ENCODE measurements at places on chromosomes 2 and 18.

- DNase-seq: no peak
These were observed 54.8 kb upstream of the DOCK10 start for GRCh38 chr2:225097035-225097434.

GRCh38 chr2:38528008-38528442 lies 74.7 kb downstream of the HNRNPLL start:
- no peak for DNase-seq

DNA sequence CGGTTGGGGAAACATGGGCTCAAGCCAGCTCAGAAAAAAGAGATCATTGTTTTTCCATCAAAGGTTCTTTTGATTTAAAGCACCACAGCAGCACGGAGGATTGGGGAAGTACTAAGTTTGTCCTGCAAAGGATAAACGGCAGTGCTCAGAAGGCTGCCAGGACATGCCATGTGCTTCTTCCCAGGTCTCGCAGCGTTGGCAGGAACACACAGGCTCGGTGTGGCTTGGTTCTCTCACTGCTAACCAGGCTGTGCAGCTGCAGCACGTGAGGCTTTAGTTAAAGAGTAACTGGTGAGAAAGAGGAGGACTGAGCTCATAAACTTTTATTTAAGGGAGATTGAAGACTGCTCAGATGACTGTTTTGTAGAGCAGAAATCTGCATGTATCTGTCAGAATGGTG lies 264.3 kb downstream of the TSN start:
- DNase-seq: no peak

DNA sequence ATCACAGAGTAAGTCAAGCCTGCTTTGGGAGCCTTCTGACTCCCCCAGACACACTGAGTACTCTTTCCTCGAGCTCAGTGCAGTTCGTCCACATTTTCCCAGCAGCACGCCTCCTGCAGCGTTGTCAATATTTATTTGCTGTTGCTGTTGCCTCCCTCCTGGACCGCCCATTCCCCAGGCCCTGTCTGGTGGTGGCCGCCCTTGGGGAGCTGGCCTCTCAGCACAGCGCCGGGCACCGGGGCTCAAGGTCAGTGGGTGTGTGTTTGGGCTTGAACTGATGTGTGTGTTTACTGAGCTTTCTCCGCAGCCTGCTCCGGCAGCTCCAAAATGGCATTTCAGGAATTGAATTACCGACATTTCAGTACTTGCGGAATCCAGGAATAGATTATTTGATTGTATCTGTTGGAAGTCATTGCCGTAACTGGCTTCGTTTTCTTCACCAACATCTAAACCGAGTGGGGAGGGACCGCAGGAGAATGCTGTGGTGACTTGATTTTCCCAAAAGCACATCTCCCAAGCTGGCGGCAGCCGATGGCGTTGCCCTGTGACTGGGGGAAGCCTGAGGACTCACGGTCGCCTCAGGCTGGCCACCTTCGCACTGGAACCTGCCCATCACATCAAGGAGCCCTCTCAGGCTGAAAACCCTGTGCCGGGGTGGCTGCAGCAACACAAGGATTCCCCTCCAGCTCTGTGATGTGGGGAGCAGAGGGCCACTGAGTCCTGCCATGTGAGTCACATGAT lies 66.0 kb downstream of the HPCAL1 start:
- DNase-seq: no peak

- DNase-seq: no peak
These were observed 140.2 kb upstream of the ITGA6 start for GRCh38 chr2:172287190-172287589.

DNA sequence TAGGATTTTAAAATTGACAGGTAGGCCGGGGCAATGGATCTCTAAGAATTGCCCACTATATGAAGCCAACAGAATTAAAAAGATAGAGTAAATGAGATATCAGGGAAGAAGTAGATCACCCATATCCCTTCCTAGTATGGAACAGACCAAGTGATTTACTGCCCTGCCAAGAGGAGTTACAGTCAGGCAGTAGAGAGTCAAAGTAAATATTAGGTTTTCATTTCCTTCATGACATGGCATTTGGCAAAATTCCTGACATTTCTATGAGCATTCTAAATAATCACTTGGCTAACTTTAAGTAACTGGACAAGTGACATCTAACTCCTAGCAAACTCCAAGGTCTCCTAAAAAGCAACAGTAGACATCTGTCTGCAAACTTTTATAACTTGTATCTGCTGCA lies 33.5 kb downstream of the GALNT5 start:
- no peak for DNase-seq

DNA sequence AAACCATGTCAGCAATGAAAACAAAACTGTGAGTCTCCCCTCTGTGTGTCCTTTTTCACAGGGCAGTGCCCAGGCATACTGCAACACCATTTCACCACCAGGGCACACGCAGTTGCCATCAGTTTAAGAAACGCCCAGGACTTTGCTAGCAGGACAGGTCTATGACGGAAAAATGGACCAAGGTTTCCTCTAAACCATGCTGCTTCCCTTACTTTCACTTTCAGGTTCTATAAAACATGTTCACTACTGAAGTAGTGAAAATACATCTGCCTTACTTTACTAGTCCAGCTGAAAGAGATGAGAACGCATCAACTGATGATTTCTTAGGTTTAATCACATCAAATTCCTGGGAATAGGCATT lies 110.5 kb downstream of the TCF4 start:
- DNase-seq: no peak

GRCh38 chr2:23354554-23354953 lies 30.4 kb upstream of the KLHL29 start:
- DNase-seq: no peak

DNA sequence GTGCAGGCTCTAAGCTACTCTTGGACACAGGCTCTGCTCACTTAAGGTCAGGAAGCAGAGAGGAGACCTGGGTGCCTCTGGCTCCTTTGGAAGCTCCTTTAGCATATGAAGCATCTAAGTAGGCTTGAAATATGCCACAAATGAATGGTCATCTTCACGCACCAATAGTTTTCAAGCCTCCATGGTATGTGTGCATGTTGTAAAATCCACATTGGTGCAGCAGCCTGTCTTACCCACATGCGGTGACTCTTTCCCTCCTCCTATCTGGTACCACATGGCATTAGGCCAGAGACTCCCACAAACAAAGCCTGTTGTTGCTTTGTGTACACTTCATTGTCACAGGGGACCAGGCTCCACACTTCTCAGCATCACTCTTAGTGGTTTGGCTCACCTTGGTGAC lies 442.2 kb upstream of the RAB12 start:
- no peak for DNase-seq

DNA sequence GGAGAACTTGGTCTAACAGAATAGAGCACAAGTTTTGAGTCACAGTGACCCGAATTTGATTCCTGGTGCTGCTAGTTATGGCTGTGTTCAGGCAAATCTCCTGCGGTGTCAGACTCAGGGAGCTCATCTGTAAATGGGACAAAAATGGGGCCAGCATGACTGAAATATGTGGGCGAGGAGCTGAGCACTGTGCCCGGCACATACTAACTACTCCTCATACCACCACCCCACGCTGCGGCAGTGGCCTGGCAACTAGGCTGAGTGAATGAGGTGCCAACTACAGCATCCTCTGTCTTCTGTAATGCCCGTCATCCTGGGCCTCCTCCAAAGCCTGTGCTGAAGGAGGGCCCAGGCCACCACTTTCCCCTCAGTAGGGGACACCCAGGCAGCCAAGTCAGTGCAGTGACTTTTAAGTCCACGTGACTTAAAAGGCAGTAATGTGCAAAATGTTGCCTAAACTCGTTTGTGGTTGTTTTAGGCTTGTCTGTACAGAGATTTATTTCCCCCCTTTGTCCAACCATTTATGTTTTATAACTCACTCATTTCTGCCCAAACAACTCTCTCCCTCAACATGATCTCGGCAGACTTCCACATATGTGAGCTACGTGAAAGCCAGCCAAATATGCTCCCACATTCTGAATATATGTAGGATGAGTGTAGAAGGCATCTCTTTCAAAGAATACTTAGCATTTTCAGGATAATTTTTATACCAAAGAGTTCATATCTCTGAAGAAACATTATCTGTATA lies 773.7 kb downstream of the TSN start:
- no peak for DNase-seq

DNA sequence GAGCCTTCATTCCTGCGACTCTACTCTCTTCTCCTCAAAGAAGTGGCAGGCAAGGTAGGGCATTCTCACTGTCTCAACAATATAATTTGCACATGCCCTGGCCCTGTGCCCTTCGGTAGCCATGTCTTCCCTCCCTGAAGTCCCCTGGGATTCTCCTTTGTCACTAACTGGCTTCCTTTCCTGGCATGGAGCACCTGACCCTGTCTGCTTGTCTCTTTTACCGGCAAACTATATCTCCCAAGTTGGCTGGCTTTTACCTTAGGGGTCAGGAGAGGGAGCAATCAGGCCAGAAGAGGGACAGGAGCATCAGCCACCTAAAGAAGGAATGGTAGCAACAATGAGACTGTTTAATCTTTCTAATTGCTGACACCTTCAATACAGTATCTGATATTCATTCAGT lies 51.9 kb upstream of the RMDN2 start:
- DNase-seq: no peak

DNA sequence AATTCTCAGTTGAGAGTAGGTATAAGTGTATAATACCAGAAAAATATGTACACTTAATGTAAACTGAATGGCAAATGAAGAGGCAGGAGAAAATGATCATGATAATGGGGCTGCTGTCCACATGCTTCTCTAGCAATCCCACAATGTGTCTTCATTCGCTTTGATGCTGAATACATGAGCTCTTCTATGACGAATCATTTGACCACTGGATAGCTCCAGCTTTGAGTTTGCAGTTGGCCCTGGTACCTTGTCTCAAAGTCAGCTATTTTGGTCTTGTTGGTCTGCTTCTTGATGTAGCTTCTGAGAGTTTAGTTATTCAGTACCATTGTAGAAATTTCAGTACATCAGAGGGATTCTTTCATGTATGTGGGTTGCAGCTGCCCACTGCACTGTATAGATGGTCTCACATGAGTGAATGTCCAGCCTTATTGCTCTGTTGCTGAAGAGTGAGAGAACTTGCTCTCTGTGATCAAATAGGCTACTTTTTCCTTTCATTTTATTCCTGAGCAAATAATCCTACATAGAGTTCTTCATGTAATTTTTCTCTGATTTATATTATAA lies 105.1 kb downstream of the TTC27 start:
- no peak for DNase-seq

DNA sequence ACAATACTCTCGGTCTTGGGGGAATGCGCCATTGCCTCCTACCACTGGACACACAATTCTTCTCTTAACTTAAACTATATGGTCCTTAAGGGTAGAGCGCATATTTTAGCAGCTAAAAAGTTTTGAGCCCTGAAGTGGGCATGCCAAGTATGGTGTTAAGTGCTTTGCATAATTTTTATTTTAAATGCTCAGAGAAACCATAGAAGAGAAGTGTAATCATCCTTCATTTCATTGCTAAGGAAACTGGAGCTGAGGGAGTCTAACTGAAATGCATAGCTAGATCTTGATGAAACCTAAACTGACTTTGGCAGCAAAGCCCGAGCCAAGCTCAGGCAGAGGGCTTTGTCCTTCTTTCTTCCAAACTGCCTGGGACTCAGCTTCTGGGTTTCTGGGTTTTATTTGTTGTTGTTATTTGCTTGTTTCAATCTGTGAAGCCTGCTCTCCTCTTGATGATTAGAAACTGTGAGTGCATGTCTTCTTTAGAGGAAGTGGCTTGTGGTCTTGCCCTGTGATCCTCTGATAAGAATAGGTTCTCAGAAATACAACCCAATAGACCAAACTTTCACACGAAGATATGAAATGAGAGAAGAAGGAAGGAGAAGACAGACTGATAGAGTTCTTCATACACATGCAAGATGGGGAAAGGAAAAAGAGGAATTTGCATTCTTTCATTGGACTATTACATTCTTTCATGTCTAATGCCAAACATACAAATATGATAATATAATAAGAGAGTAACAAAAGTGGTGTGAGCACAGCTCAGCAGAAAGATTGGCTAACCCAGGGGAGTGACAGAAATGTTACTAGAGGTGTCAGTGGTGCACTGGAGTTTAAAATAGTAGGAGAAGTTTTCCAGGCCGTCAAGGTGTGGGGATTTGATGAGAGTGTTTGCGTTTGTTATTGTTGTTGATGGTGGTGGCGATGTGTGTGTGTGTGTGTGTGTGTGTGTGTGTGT lies 7.5 kb upstream of the RNF144A start:
- no peak for DNase-seq

- DNase-seq: no peak
These were observed 364.5 kb upstream of the LINC00305 start for GRCh38 chr18:64513401-64513800.

- DNase-seq: no peak
These were observed 151.1 kb downstream of the SMAD2 start for GRCh38 chr18:47779381-47779780.

DNA sequence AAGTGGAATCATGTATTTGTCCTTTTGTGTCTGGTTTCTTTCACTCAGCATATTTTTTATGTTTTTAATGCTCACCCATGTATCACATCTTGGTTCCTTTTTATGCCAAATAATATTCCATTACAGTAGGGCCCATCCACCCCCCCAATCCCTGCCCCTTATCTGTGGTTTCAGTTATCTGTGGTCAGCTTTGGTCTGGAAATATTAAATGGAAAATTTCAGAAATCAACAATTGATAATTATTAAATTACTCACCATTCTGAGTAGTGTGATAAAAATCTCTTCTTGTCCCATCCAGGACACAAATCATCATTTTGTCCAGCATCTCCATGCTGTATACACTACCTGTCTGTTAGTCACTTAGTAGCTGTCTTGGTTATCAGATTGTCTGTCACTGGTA lies 66.7 kb downstream of the BIRC6 start:
- DNase-seq: no peak

DNA sequence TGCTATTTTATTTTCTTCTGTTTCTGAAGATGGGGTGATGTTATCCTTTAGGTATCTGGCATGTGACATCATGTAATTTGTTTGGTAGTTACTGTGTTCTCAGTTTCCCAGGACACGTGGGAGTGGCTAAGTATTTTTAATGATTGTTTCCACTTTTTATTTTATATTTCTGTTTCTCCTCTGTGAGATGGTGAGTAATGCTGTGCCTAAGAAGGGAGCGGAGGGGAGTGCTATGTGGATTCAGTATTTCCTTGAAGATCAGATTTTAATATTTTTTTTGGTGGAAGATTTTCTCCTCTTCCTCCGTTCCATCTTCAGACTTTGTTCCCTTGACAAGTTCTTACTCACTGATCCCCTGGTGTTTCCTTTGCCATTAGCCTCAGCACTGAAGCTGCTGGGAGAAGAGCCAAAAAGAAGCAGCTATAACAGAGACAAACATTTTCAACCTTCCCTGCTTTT lies 180.0 kb upstream of the MMADHC start:
- DNase-seq: no peak

- no peak for DNase-seq
These were observed 122.6 kb downstream of the TRIB2 start for GRCh38 chr2:12839339-12839738.

GRCh38 chr2:233247744-233248143 lies 3.7 kb upstream of the ATG16L1 start:
- DNase-seq: peak; percentile 41

GRCh38 chr2:16763056-16763455 lies 97.4 kb upstream of the CYRIA start:
- DNase-seq: no peak

GRCh38 chr18:55404832-55405465 lies 183.0 kb downstream of the TCF4 start:
- DNase-seq: no peak

- DNase-seq: peak; percentile 16
These were observed 272.4 kb downstream of the AGAP1 start for GRCh38 chr2:235766278-235766677.
